ENCODE measurements at places on chromosomes 16 and 17.

GRCh38 chr16:31697744-31698125, 170.0 kb downstream of the AHSP start:
- DNase-seq = no peak

DNA sequence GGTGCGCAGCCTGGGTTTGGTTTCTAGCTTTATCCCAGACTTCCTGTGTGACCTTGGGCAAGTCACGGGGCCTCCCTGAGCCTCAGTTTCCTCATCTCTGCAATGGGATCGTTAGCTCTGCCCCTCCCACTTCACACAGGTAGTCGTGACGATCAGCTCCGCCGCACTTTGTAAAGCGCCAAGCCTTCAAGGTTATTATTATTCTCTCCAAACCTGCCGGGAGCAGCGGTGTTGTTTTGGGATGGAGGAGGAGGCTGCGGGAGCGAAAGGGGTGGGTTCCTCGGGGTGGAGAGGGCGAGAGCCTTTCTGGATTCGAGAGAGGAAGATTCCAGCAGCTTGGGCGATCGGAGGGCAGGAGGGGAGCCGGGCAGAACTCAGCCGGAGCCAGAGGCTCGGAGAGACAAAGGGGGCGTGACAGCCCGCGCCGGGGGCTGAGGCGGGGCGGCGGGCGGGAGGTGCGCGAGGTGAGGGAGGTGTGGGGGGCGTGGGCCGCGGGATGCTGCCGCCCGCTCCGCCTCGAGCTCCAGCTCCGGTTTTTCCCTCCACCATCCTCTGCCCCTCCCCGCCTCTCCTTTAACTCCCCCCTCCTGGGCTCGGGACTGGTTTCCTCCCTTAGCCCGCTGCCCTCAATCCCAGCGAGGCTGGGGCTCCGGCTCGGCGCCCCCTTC, at the start of gene EFNB3:
Gene EFNB3, plus strand, starts transcription at position 602 of the 668 bp plus-strand sequence. CDS start 397 bp downstream, outside the sequence.
- peak; percentile 55 for DNase-seq

DNA sequence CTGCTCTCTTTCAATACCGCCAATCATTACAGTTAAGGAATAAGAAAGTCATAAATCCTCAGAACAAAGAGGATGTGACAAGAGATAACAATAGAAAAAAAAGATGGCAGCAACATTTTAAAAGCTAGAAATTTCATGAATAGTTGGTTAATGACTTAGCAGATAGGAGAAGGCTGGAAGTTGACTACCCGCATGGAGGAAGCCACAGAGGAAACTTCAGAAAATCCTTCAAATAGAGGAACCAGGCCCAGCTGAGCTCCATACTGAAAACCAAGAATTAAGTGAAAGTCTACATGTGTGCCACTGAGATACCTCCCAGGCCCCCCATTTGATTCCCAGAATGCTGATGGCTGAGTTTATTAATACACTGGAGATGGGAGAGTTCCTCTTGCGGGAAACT, 109.3 kb downstream of the GSG1L start:
- DNase-seq = no peak

GRCh38 chr16:87465306-87465705, 27.5 kb downstream of the ZCCHC14 start:
- DNase-seq = no peak

DNA sequence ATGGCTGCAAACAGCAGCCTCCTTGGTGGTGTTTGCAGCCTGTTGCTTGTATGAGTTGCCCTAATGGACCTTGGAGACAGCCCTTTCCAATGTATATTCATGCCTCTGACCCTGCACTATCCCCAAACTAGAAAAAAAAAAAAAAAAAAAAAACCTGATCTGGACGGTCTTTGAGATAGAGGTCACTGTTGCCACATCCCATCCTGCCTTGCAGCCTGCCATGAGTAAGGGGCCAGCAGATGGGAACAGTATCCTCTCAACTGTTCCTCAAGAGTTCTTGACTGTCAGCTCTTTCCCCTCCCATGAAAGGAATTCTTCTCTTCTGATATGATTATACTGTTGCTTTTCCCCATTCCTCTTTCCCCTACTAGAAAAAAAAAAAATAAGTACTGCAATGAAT, 152.4 kb downstream of the SSH2 start:
- DNase-seq = no peak

GRCh38 chr16:70520612-70521297, 2.6 kb downstream of the COG4 start:
- DNase-seq = no peak

GRCh38 chr16:72612256-72612655, 435.7 kb downstream of the ZFHX3 start:
- no peak for DNase-seq

- no peak for DNase-seq
These were observed 2.1 kb upstream of the ATP2C2 start for GRCh38 chr16:84366208-84366607.

DNA sequence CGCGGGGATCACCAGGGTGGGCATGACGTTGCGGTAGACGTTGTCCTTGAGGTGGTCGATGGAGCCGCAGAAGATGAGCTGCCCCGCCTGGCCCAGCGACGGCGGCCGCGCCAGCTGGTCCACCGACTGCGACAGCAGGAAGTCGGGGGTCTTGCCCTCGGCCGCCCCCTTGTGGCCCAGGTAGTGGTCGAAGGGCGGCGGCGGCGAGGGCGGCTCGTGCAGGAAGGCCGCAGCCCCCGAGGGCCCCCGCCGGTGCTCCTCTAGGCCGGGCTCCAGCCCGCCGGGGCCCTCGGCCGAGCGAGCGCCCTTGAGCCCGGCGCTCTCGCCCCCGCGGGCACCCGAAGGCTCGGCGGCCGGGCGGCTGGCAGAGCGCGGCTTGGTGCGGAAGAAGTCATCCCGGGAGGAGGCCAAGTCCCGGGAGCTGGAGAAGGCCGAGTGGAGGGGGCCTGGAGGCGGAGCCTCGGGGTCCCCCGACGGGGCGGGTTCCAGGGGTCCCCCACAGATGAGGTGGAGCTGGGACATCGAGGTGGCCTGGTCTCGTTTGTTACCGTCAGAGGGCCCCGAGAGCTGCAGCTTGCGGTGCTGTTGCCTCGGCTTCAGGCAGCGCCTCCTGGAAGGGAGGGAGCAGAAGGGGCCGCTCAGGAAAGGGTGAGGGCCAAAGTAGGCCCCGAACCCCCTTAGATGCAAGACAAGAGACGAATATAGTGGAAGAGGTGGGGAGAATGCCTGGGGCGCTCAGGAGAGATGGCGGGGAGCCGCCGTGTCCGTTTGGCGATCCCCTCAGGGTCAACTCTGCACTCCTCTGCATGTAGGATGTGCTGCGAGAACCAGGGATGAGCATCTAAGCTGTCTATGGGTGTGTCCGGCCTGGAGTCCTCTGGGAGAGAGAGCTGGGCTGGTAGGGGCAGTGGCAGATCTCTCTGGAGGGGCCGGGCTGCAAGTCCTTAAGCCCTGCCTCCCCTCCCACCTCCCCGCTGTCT, 8.8 kb downstream of the FAM171A2 start:
- DNase-seq = no peak

DNA sequence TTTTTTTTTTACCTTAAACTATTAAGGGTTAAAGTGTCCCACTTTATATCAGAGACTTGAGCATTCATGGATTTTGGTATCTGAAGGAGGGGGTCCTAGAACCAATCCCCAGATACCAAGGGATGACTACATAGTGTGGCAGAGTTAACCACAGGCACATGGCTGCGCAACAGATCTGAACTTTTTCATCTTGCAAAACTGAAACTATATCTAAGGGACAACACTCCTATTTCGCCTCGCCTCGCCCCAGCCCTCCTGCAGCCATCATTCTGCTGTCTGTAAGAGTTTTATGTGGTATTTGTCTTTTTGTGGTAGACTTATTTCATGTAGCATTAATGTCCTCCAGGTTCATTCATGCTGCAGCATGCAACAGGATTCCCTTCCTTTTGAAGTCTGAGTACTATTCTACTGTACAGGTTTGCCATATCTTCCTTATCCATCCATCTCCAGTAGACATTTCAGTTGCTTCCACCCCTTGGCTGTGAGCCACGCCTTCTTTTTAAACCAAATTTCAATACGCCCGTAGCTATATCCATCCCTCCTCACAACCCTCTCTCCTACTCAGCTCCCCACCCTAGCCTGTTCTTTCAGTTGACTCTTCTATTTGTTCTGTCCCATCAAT, 53.2 kb downstream of the AMFR start:
- DNase-seq = no peak

DNA sequence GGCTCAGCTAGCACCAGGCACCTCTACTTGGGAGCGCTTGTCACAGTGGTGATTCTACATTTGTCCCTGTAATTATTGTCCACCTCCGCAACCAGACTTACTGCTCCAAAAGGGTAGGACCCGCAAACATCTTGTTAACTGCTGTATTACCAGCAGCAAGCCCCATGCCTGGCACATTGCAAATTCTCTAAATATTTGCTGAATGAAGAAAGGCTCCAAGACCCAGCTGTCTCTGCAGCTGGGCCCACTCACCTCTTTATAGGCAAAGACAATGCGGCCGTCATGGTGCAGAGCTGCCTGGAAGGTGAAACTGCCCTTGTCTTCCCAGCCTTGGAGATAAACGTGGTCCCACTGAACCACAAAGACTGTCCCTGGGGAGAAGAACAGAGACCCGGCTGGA, 44.3 kb downstream of the PLXDC1 start:
- no peak for DNase-seq

DNA sequence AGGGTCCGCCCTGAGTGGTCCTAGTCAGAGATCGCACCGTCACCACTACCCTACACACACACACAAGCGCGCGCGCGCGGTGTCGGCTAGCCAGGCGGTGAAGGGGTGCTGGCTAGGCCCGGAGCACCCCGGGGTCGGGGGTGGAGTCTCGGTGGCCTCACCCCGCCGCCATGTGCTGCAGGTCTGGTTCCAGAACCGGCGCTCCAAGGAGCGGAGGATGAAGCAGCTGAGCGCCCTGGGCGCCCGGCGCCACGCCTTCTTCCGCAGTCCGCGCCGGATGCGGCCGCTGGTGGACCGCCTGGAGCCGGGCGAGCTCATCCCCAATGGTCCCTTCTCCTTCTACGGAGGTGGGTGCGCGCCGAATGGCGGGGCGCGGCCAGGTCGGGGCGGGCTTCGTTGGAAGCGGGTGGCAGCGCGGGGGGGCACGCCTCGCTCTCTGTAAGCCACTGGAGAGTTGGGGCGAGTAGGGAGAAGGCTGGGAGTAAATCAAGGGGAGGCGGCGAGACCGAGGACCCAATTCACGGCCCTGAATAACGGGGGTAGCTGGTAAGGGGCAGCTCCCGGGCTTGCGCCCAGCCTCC, 4.8 kb downstream of the LHX1 start:
- DNase-seq = no peak

- no peak for DNase-seq
These were observed 7.4 kb downstream of the FOXF1 start for GRCh38 chr16:86517652-86518258.

DNA sequence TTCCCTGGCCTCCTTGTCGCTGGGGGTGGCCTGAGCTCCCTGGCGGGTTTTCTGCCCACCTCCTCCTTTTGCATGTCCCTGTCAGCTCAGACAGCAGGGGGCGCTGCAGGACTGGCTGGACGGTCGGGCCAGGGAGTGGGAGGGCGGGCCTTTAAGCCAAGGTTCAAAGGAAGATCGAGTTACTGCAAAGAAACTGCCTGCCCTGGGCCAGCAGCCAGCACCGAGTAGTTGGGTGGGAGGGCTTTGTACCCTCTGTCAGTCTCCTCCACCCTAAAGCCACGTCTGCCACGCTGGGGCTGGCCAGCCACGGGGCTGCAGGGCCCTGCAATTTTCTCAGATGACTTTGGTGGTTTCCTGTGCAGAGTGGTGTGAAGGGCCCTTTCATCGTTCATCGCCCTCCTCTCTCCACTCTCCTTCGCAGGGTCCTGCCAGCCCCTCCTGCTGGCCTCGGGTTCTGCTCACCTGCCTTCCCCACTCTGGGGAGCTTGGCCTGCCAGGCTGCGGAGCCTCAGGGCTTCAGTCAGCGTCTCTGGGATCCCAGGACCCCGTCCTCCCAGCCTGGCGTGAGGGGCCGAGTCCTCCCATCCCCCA, 12.3 kb downstream of the GPR142 start:
- peak; percentile 60 for DNase-seq

DNA sequence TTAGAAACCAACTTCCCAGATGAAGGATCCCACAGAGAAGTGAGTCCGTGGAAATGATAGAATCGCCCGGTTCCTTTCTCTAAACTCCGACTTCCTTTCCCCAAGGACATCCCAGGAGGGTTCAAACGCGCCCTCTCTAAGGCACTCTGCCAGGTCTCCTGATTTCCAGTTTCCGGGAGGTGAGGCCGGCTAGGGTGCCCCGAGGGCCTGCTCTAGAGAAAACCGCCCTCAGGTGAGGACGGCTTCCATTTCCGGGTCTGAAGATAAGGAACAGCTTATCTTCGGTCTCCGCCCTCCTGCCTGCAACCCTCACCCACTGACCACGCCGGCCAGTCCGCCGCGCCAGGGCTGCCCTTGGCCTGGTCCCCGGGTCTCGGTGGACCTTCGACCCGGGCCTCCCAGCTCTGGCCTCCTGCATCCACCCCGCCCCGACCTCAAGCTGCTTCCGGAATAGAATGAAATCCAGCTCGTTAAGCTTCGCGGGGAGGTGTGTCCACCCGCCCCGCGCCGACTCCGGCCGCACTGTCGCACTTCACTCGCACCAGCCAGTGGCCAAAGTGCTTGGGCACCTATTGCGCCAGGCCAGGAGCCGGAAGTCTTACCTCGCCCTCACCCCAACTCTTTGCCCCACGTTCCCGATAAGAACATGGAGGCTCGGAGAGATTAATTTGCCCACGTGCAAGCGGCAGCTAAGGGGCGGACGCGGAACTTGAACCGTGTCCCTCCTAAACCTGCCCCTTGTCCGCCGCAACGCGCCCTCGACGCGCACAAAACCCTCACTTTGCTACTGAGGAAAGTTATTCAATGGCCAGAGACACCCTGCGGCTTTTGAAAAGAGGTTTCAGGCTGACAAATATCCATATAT, 836 bp upstream of the MMP15 start:
- no peak for DNase-seq

- peak; percentile 28 for DNase-seq
These were observed 79.9 kb downstream of the TOX3 start for GRCh38 chr16:52466994-52467393.

- DNase-seq = no peak
These were observed 32.5 kb downstream of the DGKE start for GRCh38 chr17:56866496-56866895.

DNA sequence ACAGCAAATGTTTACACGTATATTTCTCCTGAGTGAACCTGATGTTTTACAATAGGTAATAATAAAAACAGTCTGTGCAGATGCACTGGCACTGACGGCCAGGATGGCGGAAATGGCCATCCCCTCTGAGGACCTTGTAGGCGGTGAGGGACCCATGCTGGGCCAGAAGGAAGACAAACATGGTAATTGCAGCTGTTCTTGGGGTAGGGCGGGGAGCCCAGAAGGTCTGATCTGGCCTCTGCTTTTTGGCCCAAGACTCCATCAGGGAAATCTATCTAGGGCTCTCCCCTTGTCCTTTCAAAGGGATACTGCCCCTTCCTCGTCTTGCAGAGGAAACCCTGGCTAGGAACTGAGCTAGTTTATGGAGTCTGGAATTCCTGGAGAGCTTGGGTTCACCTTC, 7.4 kb upstream of the LGALS9 start:
- DNase-seq = no peak

GRCh38 chr17:20908313-20909267, 134.2 kb downstream of the USP22 start:
- DNase-seq = no peak

- DNase-seq = no peak
These were observed 24.2 kb upstream of the NXPH3 start for GRCh38 chr17:49551221-49552069.

Measured in NCI-H1930 (cell line).